A549 treated with dexamethasone at 1 μM for 4 hours (cell line): ENCODE measurements at places on chromosomes 1 and 21. TPM values are rescaled to one million over a fixed set of nuclear protein-coding genes. Genes with fewer than 3 reads are reported as not detected.

PAPPA2 gene
- total RNA-seq, result 0.01 to 0.02 TPM (median 0.01 TPM) in 4 of 5 replicates, not detected in the other

HMCN1 gene
- 0.02 to 0.08 TPM (median 0.05 TPM) in 5 replicates for total RNA-seq

EXTL1 gene
- 0.05 TPM in 1 of 5 replicates, not detected in the others for total RNA-seq

ZYG11A gene
- total RNA-seq, result 2.0 to 2.9 TPM (median 2.5 TPM) in 5 replicates

CFHR1 gene
- 0.17 to 0.19 TPM (median 0.18 TPM) in 5 replicates for total RNA-seq

KLF17 gene
- total RNA-seq, result 0.33 to 0.64 TPM (median 0.42 TPM) in 5 replicates

APCS gene
- 0.08 TPM in 1 of 5 replicates, not detected in the others for total RNA-seq

ST6GALNAC3 gene
- total RNA-seq, result 0.21 to 1.1 TPM (median 0.64 TPM) in 5 replicates

SH3BGR gene
- total RNA-seq, result 0.26 to 1.4 TPM (median 0.60 TPM) in 5 replicates

FMO2 gene
- total RNA-seq, result not detected in 5 replicates

HMGCS2 gene
- total RNA-seq, result not detected in 5 replicates

ATP6V1G3 gene
- total RNA-seq, result not detected in 5 replicates

CCDC17 gene
- total RNA-seq, result 0.18 to 0.57 TPM (median 0.19 TPM) in 5 replicates

GPR153 gene
- total RNA-seq, result 4.0 to 6.7 TPM (median 6.0 TPM) in 5 replicates

S100A3 gene
- total RNA-seq, result 120 to 134 TPM (median 130 TPM) in 5 replicates

TCHH gene
- 0.25 to 0.33 TPM (median 0.26 TPM) in 5 replicates for total RNA-seq

TMIGD3 gene
- not detected in 5 replicates for total RNA-seq

KRTAP7-1 gene
- not detected in 5 replicates for total RNA-seq

RGS8 gene
- total RNA-seq, result not detected in 5 replicates

RNF186 gene
- not detected in 5 replicates for total RNA-seq

C1orf216 gene
- total RNA-seq, result 12.5 to 13.9 TPM (median 13.9 TPM) in 5 replicates

CYYR1 gene
- total RNA-seq, result not detected in 5 replicates

KCNE2 gene
- not detected in 5 replicates for total RNA-seq

TFF3 gene
- total RNA-seq, result 0.11 TPM in 1 of 5 replicates, not detected in the others

TNFRSF14 gene
- 0.11 to 0.37 TPM (median 0.22 TPM) in 4 of 5 replicates, not detected in the other for total RNA-seq

HES3 gene
- total RNA-seq, result not detected in 5 replicates

CCDC24 gene
- total RNA-seq, result 6.1 to 8.3 TPM (median 7.5 TPM) in 5 replicates

OR2M3 gene
- not detected in 5 replicates for total RNA-seq

PTAFR gene
- 0.09 to 0.24 TPM (median 0.09 TPM) in 5 replicates for total RNA-seq

LAMC2 gene
- total RNA-seq, result 16.0 to 21.3 TPM (median 17.9 TPM) in 5 replicates

TNFAIP8L2 gene
- total RNA-seq, result not detected in 5 replicates

S100A8 gene
- total RNA-seq, result not detected in 5 replicates

AK4 gene
- 24.7 to 34.6 TPM (median 32.3 TPM) in 5 replicates for total RNA-seq

CNTN2 gene
- 0.06 to 0.07 TPM (median 0.06 TPM) in 4 of 5 replicates, not detected in the other for total RNA-seq

FCRLA gene
- 0.08 TPM in 1 of 5 replicates, not detected in the others for total RNA-seq

CD1E gene
- total RNA-seq, result not detected in 5 replicates

AKR7A3 gene
- total RNA-seq, result 0.07 to 0.16 TPM (median 0.13 TPM) in 5 replicates

NCAM2 gene
- total RNA-seq, result not detected in 5 replicates

FCN3 gene
- total RNA-seq, result not detected in 5 replicates

LRP8 gene
- total RNA-seq, result 26.3 to 38.2 TPM (median 34.2 TPM) in 5 replicates

AMPD1 gene
- total RNA-seq, result 0.14 TPM in 1 of 5 replicates, not detected in the others

A3GALT2 gene
- not detected in 5 replicates for total RNA-seq

TFAP2E gene
- 0.47 to 0.80 TPM (median 0.65 TPM) in 5 replicates for total RNA-seq

ELF3 gene
- 101 to 133 TPM (median 107 TPM) in 5 replicates for total RNA-seq

FAM167B gene
- 0.55 to 0.82 TPM (median 0.63 TPM) in 5 replicates for total RNA-seq

FCRL1 gene
- not detected in 5 replicates for total RNA-seq

KCNJ9 gene
- total RNA-seq, result not detected in 5 replicates

C1QA gene
- total RNA-seq, result not detected in 5 replicates
